Ascending aorta (tissue), 2 donors: ENCODE measurements at places on chromosomes 1 and 21. TPM values are rescaled to one million over a fixed set of nuclear protein-coding genes. Genes with fewer than 3 reads are reported as not detected.

DNA sequence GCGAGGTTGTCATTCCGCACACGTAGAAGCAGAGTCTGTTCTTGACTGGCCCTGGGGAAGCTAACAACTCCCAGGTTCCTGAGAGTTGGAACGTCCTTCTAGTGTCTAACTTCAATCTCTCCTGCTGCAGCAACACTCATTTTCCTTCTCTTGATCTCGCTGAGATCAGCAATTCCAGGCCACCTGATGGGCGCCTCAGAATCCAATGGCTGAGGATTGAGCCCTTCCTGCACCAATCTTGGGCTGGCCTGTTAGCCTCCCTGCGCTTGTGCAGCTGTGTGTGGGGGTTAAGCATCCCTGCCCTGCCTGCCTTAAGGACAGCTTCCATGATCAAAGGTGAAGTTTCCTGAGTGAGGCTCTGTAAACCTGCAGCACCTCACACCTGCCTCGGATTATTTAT is 87.9 kb downstream of the SYT2 start:
- no peak for DNase-seq

DNA sequence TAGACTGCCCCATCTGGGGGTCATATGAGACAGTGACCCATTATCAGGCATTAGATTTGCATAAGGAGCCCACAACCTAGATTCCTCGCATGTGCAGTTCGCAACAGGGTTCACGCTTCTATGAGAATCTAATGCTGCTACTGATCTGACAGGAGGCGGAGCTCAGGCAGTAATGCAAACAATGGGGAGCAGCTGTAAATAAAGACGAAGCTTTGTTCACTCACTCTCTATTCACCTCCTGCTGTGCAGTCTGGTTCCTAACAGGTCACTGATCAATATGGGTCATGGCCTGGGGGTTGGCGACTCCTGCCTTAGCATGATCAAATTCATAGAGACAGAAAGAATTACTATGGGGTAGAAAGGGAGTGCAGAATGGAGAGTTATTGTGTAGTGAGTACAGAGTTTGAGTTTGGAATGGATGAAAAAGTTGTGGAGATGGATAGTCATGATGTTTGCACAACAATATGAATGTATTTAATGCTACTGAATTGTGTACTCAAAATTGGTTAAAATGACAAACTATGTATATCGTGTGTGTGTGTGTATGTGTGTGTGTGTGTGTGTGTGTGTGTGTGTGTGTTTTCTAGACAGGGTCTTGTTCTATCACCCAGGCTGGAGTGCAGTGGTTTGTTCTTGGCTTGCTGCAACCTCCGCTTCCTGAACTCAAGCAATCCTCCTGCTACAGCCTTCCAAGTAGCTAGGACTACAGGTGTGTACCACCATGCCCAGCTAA is 42.2 kb downstream of the BTF3L4 start:
- DNase-seq = no peak

DNA sequence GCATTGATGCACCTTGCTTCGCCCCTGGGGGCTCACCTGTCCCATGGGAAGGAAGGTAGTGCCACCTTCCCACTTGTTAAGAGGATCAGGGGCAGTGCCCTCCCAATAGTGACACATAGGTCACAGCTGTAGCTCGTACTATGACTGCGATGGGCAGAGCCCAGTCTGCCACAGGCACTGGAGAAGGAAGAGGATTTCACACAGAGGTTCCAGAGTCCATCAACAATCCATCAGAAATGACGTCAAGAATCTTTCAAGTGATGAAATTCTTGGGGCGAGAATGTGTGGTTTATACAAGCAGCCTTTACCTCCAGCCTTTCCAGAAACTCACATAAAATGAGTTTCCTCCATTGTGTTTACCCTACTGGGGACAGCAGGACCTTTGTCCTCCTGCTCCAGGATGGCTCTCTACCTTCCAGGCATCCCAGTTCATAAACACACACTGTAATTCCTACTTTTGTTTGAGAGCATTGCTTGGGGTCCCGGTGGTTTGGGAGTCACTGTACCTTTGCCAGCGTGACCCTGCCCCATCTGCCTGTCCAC is 260.6 kb upstream of the VAMP3 start:
- DNase-seq = no peak

DNA sequence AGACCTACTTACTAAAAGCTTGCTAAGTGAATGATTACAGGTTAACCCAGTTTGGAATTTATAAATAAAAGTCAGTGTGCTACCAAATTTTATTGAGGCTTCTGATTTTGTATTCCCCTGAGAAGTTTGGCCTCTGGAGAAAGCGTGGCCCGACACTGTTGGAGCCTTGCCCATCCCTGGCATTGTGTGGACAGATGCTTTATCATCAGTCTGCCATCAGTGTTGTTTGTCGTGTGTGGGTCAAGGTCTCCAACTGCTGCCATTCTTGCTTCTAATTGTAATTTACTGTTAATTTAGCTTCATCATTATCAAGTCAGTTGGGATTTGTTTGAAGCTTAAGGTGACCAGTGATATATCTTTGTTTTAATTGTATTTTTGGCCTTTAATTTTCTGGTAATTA is 62.0 kb upstream of the LPGAT1 start:
- no peak for DNase-seq

DNA sequence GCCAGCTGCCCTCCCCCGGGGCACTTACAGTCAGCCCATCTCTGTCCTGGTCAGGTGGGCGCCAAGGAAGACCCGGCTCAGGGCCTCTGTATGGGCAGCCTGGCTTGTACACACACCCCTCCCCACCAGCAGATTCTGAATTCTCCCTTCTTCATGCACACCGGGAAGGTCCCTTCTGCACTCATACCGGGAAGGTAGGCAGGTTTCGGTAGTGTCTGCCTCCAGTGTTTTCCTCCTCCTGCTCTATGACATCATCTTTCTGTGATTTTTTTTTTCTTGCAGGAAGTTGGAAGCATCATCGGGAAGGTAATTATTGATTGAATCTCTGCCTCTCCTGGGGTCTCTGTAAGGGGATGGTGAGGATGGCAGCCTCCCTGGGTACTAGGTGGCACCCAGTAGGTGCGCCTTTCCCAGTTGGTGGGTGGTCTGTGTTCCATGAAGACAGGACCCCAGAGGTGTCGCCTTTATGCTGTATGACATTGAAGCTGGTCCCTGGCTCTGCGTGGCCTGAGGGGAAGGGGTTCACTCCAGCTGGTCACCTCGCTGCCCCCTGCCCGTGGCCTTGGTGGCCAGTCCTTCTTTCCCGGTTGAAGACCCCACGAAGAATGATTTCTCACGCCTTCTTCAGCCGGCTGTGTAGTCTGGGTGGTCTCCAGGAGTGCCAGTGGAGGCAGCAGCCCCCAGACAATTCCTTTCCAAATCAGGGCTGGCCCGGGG is 82.1 kb upstream of the COL6A1 start:
- no peak for DNase-seq

GRCh38 chr1:53637511-53638359 is 101.2 kb downstream of the GLIS1 start:
- peak; percentile 27 for DNase-seq

DNA sequence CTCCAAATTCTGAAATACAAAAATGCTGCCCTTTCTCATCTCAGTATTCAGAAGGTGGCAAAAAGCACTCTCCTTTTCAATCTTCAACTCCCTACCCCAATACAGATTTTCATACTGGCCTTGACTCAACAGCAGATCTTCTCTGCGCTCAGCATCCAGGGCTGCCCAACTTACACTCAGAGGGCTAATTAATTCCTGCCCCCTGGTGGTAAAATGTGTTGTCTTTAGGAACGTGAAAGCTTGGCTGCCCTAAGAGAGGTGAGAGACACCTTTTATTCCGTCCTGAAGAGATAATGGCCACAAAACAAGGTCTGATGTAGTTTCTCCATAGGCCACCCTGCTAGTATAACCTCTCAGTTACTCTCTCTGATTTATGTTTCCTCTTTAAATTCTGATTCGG is 25.0 kb downstream of the KRTAP24-1 start:
- DNase-seq = no peak

DNA sequence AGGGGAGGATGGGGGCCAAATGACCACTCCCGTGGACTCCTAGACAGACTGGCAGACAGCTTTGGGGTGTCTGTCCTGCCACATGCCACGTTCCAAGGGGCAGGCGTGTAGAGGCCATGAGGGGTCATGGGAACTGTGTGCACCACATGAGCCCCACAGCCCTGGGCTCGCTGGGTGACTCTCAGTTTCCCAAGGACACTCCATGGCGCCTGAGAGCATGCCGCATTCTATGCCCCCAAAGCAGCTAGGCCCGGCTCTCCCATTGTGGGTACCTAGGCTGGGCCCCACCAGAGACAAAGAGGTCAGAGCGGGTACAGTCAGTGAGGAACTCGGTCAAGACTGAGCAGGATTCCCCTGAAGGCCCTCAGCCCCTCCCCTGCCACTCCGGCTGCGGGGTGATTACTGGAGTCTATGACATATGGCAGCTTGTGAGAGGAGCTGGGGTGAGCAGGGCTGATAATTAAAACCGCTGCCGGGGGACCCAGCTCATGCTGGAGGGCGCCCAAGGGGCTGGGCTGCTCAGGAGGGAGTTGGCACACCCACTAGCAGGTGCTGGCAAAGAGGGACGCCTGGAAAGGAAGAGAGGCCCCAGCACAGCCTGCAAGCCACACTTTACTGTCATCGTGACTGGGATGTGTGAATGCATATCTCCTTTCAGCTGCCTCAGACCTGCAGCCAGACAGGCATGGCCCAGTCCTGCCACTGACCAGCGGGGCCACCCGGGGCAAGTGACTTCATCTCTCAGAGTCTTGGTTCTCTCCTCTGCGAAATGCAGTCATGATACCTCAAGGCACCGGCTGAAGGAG is 8.4 kb downstream of the LRP8 start:
- DNase-seq = no peak

- no peak for DNase-seq
These were observed 368.3 kb upstream of the OLFM3 start for GRCh38 chr1:102365071-102365470.

- DNase-seq = no peak
These were observed 311.9 kb downstream of the PCP4 start for GRCh38 chr21:40179166-40179565.

GUCA2A gene
- total RNA-seq = not detected
